Mammary epithelial cell (primary cell): ENCODE measurements at places on chromosomes 11 and 22. TPM values are rescaled to one million over a fixed set of nuclear protein-coding genes. Genes with fewer than 3 reads are reported as not detected.
A peak's percentile ranks its signal among the peaks of the same experiment; 100 is the strongest.

DNA sequence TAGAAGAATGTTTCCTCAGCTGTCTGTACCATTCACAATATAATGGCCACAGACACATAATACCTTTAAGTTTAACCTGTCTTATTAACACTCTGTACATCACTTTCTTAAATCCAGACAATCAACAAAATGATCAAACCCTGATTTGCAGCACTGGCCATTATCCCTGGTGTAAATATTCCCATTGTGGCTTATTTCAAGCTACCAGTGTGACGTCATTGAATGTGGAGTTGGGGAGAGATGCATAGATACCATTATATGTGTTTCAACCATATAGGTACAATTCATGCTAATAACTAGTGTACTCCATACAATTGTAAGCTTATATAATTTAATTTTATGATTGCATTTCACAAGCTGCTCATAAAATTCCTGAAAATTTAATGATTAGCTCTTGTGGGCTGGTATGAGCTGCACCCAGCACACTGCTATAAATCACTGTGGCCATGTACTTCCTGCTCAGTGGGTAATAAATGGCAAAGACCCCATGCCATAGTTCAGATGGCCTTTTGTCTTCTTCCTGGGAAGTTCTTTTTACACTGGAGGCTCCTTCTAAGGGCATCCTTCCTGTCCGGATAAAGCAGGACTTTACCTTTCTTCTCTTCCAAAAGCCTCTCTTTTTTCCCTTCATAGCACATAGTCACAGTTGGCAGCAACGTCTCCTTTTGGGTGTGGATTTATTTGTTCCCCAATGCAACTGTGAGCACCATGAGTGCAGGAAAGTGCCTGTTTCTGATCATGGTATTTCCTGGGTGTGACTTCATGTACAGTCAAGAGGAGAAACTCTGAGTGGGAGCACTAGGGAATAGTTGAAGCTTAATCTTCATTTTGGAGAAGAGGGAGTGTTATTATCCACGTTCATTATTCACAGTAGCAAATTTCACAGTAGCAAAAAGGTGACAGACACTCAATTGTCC is 87.8 kb downstream of the MIAT start:
- DNase-seq, result no peak

DNA sequence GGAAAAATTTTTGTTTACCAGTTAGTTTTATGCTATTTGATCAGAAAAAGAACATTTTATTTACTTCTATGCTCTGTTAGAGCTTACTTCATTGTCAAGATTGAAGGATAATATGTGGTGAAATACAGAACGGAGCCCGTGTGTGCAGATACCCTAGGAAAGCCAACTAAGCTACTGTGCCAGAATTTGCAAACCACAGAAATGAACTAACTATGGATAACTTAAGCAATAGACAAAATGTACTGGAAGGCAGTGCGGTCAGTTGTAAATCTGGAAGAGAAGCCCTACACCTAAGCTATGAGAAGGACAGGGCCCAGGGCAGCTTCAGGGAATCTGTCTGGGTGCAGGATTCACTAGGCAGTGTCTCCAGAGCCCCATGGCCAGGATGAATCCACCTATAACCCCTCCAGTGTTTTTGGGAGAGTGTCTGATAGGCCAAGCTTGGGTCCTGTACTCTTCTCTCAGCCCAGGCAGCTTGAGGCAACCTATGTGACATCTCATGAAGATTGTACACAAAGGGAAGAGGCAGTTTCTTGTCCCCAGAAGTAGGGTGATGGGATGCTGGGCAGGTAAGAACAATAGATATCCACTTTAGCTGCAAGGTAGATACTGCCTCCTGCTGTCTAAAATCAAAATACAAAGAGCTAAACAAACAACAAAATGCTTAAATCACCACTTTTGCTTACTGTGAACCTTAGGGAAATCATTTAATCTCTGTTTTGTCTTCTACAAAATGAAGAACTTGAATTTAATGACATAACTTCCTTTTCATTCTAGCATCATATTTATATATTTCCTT is 12.1 kb downstream of the MMP7 start:
- DNase-seq, result peak; percentile 24

DNA sequence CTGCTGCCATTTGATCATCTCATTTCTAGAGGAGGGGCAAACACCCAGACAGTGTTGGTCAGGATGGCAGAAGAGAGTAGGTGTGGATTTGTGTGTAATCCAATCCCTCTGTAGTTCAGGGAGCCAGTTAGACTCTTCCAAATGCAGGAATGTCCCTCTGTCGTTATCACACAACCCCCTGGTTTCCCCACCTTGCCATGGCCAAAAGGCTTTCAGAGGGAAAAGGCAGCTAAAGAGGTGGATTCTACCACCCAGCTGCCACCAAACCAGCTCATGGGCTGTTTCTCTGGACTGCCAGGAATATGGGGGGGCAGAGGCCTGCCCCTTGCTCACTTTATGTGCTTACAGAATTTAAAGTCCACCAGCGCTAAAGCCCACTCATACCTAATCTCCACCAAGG is 18.1 kb downstream of the TSKU start:
- no peak for DNase-seq

CARD16 gene
- 2.8 and 5.8 TPM in 2 replicates for total RNA-seq

TUG1 gene
- total RNA-seq, result 63.3 and 63.4 TPM in 2 replicates

HPX gene
- 0.83 TPM for total RNA-seq

DNA sequence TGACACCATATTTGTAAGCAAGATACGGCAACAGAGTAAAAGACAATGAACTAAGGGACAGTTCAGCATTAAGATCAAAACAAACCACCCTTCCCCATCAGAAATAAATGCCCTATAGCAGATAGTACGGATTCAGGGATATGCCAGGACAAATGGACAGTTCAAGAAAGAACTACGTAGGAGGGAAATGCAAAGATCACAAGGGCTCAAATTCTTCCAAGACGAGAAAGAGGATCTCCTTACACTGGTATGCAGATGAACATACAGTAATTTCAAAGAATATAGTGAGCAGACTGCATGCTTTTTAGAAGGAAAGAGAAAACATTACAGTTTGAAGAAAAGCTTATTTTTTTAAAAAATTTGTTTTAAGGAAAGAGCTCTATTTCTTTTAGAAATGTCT is 124.7 kb upstream of the APOA1 start:
- DNase-seq, result no peak

DNA sequence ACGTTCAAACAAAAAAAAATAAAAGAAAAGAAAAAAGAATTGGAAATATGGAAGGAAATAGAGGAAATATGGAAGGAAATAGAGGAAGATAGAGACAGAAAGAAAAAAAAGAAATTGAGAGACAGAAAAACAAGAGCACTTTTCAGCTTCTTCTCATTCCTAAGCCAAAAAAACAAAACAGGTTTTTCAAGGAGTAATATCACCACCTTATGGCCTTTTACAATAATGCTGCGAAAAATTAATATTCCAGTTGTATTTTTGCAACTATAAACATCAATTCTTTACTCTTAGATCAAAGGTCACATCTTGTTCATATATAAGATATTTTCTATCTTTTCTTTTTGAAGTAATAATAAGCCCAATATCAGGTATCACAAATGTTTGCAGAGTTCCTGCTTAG is 328.3 kb downstream of the FAT3 start:
- peak; percentile 1 for DNase-seq

DNA sequence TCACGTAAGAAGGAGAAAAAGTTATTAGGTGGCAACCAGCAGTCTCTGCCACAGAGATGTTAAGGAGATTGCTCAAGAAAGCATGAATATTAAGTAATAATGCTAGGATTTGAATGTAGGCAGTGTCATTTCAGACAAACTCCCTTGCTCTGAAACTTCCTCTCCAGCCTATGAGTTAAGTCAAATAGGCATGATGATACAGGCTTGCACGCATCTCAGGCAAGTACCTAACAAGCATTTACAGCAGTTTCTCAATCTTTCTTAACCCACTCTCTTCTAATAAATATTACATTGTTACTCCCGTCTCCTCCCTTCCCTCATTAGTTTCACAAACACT is 72.7 kb downstream of the RAB38 start:
- peak; percentile 91 for DNase-seq

PKP3 gene
- total RNA-seq, result 240 and 274 TPM in 2 replicates

PNPLA3 gene
- total RNA-seq, result 13.2 TPM

LAYN gene
- total RNA-seq, result 16.5 TPM

LDLRAD3 gene
- 15.3 TPM for total RNA-seq

- no peak for DNase-seq
Measured at GRCh38 chr22:20000246-20001081, 16.2 kb downstream of the ARVCF start.

DNA sequence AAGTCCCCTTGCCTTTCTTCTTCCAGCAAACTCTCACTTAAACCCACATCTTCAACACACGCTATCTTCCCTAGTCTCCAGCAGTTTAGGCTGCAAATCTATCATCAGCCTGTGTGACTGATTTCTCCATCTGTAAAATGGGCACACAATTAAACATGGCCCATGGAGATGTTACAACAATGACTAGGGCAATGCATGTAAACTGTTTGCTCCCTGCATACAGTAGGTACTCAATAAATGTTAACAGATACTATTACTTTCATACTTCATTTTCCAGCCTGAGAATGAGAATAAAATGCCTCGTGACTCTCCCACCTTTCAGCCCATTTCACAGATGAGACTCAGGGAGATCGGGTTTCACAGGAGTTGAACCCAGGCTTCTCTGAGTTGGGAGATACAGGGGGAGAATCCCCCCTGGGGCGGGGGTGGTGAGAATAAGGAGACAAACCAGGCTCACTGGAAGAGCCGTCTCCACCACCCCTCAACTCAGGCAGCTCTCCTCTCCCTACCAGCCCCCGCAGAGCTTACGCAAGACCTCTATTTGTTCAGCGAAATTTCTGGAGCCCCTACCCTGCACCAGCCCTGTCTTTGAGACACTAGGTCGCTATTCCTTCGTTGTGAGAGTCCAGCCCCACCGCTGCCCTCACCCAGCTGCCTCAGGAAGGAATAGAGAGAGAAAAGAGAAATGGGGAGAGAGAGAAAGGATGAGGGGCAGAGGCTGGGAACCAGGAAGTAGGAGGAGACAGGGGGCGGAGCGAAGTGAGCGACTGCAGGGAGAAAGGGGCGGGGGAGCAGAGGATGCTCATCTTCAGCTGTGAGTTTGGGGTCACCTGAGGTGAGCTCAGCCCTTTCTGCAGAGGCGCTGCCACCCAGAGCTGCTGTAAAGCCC is 42.1 kb upstream of the KLHL35 start:
- DNase-seq, result no peak

GRCh38 chr22:37824674-37825641 is 1.8 kb downstream of the GALR3 start:
- DNase-seq, result peak; percentile 25

GRCh38 chr11:110859240-110859840 is 147.1 kb upstream of the ARHGAP20 start:
- DNase-seq, result no peak

MOGAT2 gene
- not detected for total RNA-seq

OR5B21 gene
- not detected for total RNA-seq

POU2AF2 gene
- not detected in 2 replicates for total RNA-seq

LRP4 gene
- total RNA-seq, result 2.7 TPM

- DNase-seq, result no peak
Measured at GRCh38 chr22:30564761-30565119, 9.7 kb downstream of the GAL3ST1 start.

DNA sequence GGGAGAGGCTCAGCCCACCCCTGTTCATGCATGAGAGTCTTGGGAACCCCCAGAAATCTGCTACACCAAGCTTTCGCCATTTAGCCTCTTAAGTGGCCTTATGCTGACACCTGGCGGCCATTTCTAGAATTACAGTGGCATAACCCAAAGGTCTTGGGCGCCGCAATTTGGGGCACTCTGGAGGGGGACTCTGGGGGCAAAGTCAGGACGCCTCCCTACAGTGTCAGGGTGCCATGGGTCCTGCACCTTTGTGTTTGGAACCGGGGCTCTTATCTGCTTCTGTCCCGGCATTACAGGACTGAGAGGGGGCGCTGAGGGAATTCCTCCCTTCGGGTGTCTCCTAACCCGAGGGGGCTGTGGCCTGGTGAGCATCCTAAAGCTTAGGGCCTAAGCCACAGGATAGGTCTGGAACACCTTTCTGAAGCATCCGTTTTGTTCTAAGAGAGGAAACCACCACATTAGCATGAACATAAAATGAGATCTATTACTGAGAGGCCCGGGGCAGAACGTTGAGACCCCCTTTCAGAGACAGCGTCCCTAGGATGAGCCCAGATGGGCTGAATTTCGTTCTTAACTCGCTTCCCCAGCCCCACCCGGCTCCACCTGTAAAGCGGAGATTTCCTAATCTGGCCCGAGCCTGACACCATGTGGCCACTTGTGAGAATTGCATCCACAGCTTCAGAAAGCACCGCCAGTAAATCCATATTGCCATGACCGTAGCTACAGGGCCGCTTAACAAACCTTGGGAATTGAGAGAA is 9.3 kb downstream of the INS start:
- DNase-seq, result peak; percentile 36

DNA sequence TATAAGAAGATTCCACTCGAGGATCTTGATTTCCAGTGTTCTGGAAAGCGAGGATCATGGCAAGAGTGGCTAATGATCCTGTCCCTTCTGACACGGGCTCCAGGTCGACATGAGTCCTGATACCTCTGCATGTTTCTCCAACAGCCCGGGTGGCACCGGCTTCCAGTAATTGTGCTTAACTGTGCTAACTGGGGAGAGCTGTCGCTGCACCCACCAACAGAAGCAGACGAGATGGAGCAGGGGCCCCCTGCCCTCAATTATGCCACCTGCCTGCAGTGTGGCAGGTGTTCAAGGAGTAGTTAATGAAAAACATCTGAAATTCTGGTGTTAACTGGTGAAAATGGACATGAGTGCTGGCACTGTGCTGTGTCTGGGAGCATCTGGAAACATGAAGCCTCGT is 6.2 kb downstream of the MRPL21 start:
- DNase-seq, result no peak

DNA sequence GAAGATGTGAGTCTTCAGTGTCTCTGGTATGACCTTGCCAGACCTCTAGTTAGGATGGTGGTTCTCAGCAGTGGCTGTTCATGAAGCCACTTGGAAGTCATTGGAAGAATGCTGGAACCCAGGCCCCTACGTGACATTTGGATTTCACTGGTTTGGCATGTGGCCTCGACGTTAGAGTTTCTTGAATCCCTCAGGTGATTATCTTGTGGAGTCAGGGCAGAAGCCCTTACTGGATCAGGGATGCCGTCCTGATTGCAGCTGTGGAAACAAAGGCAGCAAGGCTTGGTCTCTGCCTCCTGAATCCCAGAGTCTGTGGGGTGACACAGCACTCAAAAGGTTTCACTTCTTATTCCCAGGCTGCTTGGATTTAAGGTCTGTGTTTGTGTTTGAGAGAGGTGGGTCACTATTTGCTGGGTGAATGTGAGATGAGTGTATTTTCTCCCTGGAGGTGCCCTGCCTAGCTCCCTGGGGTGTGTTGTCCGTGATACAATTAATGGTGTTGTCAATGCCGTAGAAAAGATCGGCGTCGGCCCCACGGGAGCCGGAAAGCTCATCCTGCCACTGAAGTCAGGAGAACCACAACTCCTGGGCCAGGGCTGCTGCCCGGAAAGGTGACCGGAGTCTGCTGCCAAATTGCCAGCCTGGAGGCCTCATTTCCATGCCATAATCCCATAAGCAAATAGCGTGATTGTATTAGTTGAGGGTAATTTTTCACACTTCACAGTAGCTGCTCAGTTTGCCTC is 939.0 kb downstream of the BRD1 start:
- no peak for DNase-seq

GRCh38 chr11:130847517-130847916 is 68.8 kb downstream of the SNX19 start:
- peak; percentile 99 for DNase-seq

GRCh38 chr11:66413167-66413566 is 7.7 kb upstream of the NPAS4 start:
- no peak for DNase-seq

- DNase-seq, result no peak
Measured at GRCh38 chr11:75351791-75352587, 528 bp upstream of the ARRB1 start.

GRM5 gene
- total RNA-seq, result not detected in 2 replicates

- DNase-seq, result no peak
Measured at GRCh38 chr22:24284747-24285203, 14.1 kb downstream of the SPECC1L start.

GRCh38 chr11:134724106-134724778 is 312.2 kb upstream of the B3GAT1 start:
- DNase-seq, result no peak
